ENCODE measurements at places on chromosomes 2 and 18. TPM values are rescaled to one million over a fixed set of nuclear protein-coding genes. Genes with fewer than 3 reads are reported as not detected.
A peak's percentile ranks its signal among the peaks of the same experiment; 100 is the strongest.

DNA sequence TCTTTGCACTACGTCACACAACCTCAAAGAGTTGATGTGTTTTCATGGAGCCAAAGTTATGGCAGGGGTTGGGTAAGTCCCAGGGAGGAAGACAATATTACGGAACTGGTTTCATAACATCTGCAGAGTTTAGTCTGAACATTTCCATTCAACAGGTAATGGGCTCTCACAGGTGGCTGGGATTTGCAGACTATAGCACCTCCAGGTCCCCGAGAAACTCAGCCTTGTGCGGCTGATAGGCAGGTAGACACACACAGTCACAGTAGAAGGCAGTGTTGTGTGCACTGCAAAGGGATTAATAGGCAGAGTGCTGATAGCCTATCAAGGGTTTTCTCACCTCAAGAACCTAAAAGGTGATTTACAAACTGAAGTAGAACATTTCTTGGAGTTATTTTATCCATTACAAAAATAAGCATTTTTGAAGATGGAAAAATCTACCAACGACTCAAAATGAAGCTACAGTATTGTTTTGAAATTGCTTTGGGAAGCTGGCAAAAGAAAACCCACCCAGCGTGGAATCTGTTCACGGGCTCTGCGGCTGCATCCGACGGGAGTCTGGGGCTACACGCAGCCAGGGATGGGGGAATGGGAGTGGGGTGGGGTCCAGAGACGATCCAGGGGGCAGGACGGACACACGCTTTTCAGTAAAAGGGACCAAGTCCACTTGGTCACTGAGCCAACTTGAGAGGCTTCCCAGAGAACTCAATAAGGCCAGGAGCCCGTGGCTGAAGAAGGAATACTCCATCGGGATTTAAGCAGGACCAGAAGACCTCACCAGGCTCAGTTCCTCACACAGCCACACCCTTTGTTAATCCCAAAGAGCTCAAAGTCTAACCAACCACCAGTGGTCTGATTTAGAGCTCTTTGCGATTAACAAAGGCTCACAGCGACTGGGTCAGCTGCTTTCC lies 82.9 kb downstream of the CHRNA1 start:
- no peak for DNase-seq

Gene ANKRD30BL
- total RNA-seq = not detected

DNA sequence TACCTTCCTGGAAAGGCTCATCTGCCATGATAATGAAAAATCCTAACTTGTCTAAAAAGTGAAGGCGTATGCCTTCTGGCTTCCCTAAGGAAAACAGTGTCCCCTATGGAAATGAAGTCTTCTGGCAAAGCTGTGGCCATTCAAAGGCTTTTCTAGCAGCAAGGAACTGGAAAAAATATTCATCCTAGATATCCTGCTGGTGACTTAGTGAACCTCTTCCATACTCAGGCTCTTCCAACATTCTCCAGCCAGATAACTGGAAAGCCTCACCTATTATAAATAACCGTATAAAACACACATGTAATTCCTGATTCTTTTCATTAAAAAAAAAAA lies 84.7 kb downstream of the RBMS1 start:
- DNase-seq = no peak

Gene LIMS4
- not detected for total RNA-seq

- no peak for DNase-seq
Observed at GRCh38 chr2:46943881-46944798, 28.5 kb upstream of the MCFD2 start.

DNA sequence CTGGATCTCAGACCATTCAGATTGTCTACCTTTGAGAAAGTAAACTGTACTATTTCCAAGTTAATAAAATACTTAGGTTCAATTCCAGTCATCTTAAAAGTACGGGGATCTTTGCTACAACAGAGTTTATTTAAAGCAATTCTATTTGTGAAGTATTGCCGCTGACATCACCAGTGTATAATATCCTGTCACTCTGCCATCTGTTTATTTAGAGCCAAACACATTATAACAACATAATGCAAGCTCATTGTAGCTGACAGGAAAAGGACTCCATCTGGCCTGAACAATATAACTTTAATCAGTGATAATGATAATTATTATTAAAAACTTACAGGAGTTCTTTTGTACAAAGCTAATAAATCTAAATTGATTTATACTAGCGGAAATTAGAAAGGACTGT lies 786.8 kb downstream of the ERBB4 start:
- no peak for DNase-seq

GRCh38 chr18:12302391-12303147 lies 5.5 kb upstream of the TUBB6 start:
- DNase-seq = no peak

- DNase-seq = peak; percentile 55
Observed at GRCh38 chr2:54557601-54558187, 101.6 kb downstream of the SPTBN1 start.

DNA sequence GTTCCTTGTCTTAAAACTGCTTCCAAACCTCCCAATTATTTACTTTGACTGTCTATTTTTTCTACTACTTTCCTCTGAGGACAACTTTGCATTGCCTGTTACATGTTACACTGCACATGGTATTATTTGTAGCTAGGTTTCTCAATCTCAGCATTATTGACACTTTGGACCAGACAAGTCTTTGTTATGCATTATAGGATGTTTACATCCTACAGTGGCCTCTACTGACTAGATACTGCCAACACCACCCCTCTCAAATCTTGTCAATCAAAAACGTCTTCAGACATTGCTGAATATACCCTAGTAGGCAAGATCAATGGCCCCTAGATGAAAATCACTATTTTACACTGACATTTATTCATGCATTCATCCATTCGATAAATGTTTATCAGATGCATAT lies 129.6 kb upstream of the DNAJC10 start:
- DNase-seq = peak; percentile 3
